Neural progenitor cell (in vitro differentiated cells): ENCODE measurements at places on chromosomes 16 and 17. TPM values are rescaled to one million over a fixed set of nuclear protein-coding genes. Genes with fewer than 3 reads are reported as not detected.

The UNC45B gene
- not detected in 2 replicates for total RNA-seq

The DNAAF8 gene
- total RNA-seq = not detected in 2 replicates

The TM4SF5 gene
- not detected in 2 replicates for total RNA-seq

DNA sequence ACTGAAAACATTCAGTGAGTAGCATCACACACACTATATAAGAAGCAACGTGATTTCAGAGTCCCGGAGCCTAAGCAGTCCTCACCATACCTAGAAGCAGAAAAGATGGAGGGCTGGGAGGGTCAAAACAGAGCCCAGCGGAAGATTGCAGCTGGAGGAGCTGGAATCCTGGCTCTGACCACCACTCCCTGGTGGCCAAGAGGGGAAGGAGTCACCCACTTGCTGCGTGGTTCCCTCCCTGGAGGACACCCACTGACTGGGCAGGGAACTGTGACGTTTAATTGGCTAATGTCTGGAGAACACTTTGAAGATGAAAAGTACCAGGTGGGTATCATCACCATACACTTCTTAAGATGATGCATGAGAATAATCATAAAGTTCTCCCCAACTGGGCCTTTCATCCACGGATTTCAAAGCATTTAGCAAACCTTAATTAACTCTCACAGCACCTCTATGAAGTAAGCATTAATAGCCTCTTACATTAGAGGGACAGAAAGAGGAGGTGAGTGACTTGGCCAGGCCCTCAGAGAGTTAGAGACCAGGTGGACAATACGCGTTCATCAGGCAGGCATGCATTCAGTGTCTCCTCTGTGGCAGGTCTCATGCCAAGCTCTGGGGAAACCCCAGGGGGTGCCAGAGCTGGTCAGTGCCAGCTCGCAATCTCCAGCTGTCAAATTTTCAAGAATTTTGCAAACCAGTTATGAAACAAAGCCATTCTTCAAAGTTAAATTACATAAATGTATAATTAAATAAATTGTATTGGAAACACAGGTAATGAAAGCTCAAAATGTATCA is 137.9 kb downstream of the AXIN2 start:
- no peaks in the 10 kb centered on the region for H3K4me1 ChIP-seq
- no peaks in the 10 kb centered on the region for H3K27me3 ChIP-seq
- no peak overlapping the region for H3K4me3 ChIP-seq
- DNase-seq = no peak
- H3K36me3 ChIP-seq = no peaks in the 10 kb centered on the region
- H3K27ac ChIP-seq = no peak overlapping the region

- no peaks in the 10 kb centered on the region for H3K4me1 ChIP-seq
- no peak overlapping the region for H3K4me3 ChIP-seq
- H3K27ac ChIP-seq = no peak overlapping the region
- H3K36me3 ChIP-seq = no peaks in the 10 kb centered on the region
Observed at GRCh38 chr16:31561426-31562233, 33.9 kb downstream of the AHSP start.

DNA sequence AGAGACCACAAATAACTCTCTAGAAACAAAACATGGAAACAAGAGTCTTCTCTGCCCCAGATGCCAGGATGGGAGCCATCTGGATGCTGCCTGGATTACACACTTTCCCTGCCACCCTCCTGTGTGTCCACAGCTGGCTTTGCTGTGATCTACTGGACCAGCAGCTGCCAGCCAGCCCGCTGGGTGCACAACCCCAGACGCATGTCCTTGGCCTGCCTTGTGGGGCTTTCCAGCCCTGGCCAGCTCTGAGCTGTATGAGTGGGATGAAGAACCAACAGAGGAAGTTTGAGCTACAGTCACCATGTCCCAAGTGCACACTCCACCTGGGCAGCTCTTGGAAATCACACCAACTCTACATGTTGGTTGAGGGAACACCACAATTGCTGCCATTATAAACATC is 57.0 kb upstream of the TNRC6C start:
- no peak overlapping the region for H3K27ac ChIP-seq
- no peaks in the 10 kb centered on the region for H3K36me3 ChIP-seq
- H3K27me3 ChIP-seq = no peaks in the 10 kb centered on the region
- DNase-seq = peak; percentile 1

- H3K36me3 ChIP-seq = no peaks in the 10 kb centered on the region
- peak; percentile 96 for DNase-seq
- H3K27me3 ChIP-seq = no peaks in the 10 kb centered on the region
- H3K27ac ChIP-seq = peak overlapping the region; percentile 89
- H3K4me1 ChIP-seq = peaks cover 79% of the 10 kb centered on the region
Observed at GRCh38 chr16:19291475-19291874, 5.9 kb downstream of the CLEC19A start.

The SENP3 gene
- total RNA-seq = 87.9 and 91.6 TPM in 2 replicates

DNA sequence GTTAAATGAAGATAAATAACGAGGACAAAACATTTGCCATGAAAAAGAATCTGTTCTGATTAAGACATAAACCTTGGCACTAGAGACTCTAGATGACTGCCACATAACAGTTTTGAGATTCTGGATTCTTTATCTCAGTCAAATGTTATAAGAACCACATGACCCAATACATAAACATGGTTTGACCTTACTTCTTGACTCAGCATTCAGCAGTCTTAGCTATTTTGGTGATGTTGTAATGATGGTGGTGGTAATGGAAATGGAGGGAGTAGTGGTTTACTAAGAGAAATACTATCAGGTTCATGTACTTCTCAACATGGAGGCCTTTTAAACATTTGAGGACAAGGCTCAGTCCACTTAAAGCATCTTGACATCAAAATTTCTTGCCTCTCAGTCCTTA is 925.4 kb downstream of the CDH11 start:
- H3K36me3 ChIP-seq = no peaks in the 10 kb centered on the region
- H3K27me3 ChIP-seq = no peaks in the 10 kb centered on the region
- no peak overlapping the region for H3K4me3 ChIP-seq
- H3K27ac ChIP-seq = no peak overlapping the region

The ST3GAL2 gene
- 11.6 and 34.5 TPM in 2 replicates for total RNA-seq

The CRYM gene
- total RNA-seq = 0.36 and 1.3 TPM in 2 replicates

DNA sequence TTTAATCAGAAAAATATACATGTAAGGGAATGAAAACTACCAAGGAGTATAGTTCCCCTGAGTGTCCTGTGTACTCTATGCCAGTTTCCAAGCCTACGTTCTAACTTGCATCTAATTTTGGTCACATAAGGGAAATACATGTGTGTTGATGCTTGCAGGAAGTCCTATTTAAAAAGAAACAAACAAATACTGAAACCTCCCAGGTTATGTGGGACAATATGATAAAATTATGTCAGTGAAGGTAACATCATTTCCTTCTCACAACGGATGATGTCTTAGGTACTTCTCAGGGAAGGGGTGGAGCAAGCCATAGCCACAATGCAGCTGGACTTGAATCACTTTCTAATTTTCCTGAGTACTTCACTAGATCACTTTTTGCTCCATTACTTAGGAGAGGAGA is 115.9 kb downstream of the ZFHX3 start:
- H3K36me3 ChIP-seq = no peaks in the 10 kb centered on the region
- H3K4me1 ChIP-seq = peaks cover 30% of the 10 kb centered on the region
- DNase-seq = no peak

The CCL5 gene
- total RNA-seq = not detected in 2 replicates

- peaks cover 24% of the 10 kb centered on the region for H3K27me3 ChIP-seq
- DNase-seq = peak; percentile 90
- H3K27ac ChIP-seq = no peak within 1 kb of the TSS
- H3K36me3 ChIP-seq = no peaks in the 10 kb centered on the region
- H3K4me3 ChIP-seq = peak within 1 kb of the TSS; percentile 93
- H3K4me1 ChIP-seq = peaks cover 13% of the 10 kb centered on the region
Observed at GRCh38 chr16:68264128-68265077, at the start of gene SLC7A6. Gene SLC7A6 (plus strand): TSS chr16:68264526. CDS start chr16:68274727, 10,201 bp downstream.

- DNase-seq = peak; percentile 41
- H3K27ac ChIP-seq = no peak overlapping the region
- no peak overlapping the region for H3K4me3 ChIP-seq
- peaks cover 6% of the 10 kb centered on the region for H3K4me1 ChIP-seq
Observed at GRCh38 chr16:81431554-81432353, 12.9 kb upstream of the CMIP start.

The ATXN7L3 gene
- total RNA-seq = 38.9 and 73.6 TPM in 2 replicates

DNA sequence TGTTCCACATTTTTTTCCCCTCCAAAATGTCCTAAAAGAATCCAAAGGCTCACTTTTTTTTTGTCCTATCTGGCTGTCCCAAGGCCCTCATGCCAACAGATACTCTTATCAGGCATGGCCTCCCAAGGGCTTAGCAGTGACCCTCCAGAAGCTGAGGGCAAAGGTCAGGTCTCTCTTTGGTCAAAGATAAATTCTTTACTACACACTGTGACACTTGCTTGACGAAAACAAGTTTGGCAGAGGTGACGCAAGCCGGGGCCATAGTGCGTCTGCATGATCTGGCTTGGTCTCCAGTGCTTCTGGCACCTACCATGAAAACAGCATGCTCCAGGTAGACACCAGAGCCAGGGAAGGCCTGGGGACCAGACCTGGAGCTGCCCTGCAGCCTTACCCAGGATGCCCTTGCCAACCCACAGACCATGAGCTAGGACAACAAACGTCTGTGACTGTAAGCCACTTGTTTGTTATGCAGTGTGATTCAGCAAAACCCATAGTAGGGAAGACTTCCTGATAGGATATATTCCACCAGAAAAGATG is 48.5 kb upstream of the IRF8 start:
- H3K36me3 ChIP-seq = no peaks in the 10 kb centered on the region
- H3K4me3 ChIP-seq = no peak overlapping the region
- no peaks in the 10 kb centered on the region for H3K4me1 ChIP-seq
- no peaks in the 10 kb centered on the region for H3K27me3 ChIP-seq

The TRIM72 gene
- total RNA-seq = 0.07 TPM in 1 of 2 replicates, not detected in the other

DNA sequence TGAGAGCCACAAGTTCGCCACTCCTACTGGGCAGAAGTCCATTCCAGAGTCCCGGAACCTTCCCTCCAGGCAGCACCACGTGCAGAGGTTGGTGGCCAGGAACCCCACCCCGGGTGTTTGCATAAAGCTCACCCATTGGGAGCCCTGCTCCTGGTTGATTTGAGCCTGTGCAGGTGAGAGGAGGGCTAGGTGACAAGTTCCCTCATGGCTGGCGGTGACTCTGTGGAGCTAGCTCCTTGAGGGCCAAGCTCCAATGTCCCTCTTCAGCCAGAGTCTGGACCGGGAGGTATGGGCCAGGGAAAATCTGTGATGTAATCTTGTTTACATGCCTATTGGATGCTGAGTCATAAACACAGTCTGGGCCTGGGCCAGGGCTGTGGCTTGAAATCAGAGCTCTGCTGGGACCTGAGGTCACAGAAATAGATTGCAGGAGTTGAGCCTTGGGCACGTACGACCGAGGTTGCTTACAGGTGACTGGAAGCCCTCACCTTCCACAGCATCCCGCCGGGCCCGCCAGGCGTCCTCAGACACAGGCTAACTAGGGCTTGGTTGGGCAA is 118.9 kb downstream of the AATF start:
- H3K36me3 ChIP-seq = no peaks in the 10 kb centered on the region
- no peak for DNase-seq
- no peak overlapping the region for H3K4me3 ChIP-seq
- H3K4me1 ChIP-seq = peaks cover 11% of the 10 kb centered on the region
- H3K27ac ChIP-seq = no peak overlapping the region

The TNS4 gene
- not detected in 2 replicates for total RNA-seq

GRCh38 chr16:87834668-87835473 is 34.4 kb downstream of the SLC7A5 start:
- H3K36me3 ChIP-seq = no peaks in the 10 kb centered on the region
- no peaks in the 10 kb centered on the region for H3K27me3 ChIP-seq
- no peak for DNase-seq
- H3K27ac ChIP-seq = no peak overlapping the region

- no peaks in the 10 kb centered on the region for H3K36me3 ChIP-seq
- no peak overlapping the region for H3K4me3 ChIP-seq
- H3K27ac ChIP-seq = no peak overlapping the region
- DNase-seq = peak; percentile 72
Observed at GRCh38 chr17:2867441-2868424, 71.5 kb downstream of the RAP1GAP2 start.

- no peak overlapping the region for H3K4me3 ChIP-seq
- H3K27ac ChIP-seq = no peak overlapping the region
- no peaks in the 10 kb centered on the region for H3K36me3 ChIP-seq
- no peak for DNase-seq
- peaks cover 21% of the 10 kb centered on the region for H3K27me3 ChIP-seq
Observed at GRCh38 chr17:44976206-44976605, 8.1 kb upstream of the C1QL1 start.

GRCh38 chr17:47693731-47694580 is at the start of gene TBKBP1:
Gene TBKBP1 (plus strand): TSS chr17:47694161. CDS start chr17:47696113, 1,952 bp downstream.
- H3K4me1 ChIP-seq = peaks cover 10% of the 10 kb centered on the region
- H3K36me3 ChIP-seq = no peaks in the 10 kb centered on the region
- H3K4me3 ChIP-seq = peak within 1 kb of the TSS; percentile 95
- H3K27ac ChIP-seq = peak within 1 kb of the TSS; percentile 72

- H3K4me3 ChIP-seq = peak overlapping the region; percentile 86
- no peak overlapping the region for H3K27ac ChIP-seq
- H3K4me1 ChIP-seq = peaks cover 60% of the 10 kb centered on the region
- H3K27me3 ChIP-seq = peaks cover 29% of the 10 kb centered on the region
Observed at GRCh38 chr17:30379903-30380381, 1.2 kb downstream of the CPD start.

GRCh38 chr17:48051283-48051682 is 3.1 kb downstream of the NFE2L1 start:
- peaks cover 48% of the 10 kb centered on the region for H3K4me1 ChIP-seq
- H3K27ac ChIP-seq = peak overlapping the region; percentile 19
- no peak overlapping the region for H3K4me3 ChIP-seq
- no peaks in the 10 kb centered on the region for H3K36me3 ChIP-seq
- no peaks in the 10 kb centered on the region for H3K27me3 ChIP-seq

DNA sequence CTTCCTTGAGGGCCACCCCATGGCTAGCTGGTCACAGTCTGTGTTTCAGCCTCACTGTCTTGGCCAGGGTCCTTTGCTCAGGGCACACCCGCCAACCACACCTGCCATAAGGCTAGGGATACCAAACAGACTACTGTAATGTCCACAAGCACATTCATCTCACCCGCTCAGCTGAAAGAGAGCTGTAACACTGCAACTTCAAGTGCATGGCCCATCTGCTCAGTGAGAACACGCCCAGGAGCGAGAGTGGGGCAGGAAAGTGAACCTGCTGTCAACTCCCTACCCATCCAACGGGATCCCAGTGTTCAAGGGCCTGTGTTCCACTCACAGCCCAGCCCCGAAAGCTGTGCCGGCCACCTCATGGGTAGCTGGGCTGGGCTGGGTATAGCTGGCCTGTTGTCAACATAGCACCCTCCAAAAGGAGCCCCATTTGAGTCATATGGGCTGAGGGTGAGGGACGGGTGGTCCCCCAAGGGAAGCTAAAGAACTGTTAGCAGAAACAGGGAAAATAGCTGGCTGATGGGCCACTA is 55.7 kb downstream of the SCNN1B start:
- H3K4me3 ChIP-seq = no peak overlapping the region
- H3K27ac ChIP-seq = no peak overlapping the region
- no peak for DNase-seq
- H3K4me1 ChIP-seq = no peaks in the 10 kb centered on the region
- no peaks in the 10 kb centered on the region for H3K36me3 ChIP-seq

- peaks cover 3% of the 10 kb centered on the region for H3K4me1 ChIP-seq
- no peaks in the 10 kb centered on the region for H3K36me3 ChIP-seq
- no peaks in the 10 kb centered on the region for H3K27me3 ChIP-seq
- no peak overlapping the region for H3K27ac ChIP-seq
Observed at GRCh38 chr17:51830451-51830850, 328.1 kb downstream of the CA10 start.
